ENCODE measurements at places on chromosomes 5 and 9.

DNA sequence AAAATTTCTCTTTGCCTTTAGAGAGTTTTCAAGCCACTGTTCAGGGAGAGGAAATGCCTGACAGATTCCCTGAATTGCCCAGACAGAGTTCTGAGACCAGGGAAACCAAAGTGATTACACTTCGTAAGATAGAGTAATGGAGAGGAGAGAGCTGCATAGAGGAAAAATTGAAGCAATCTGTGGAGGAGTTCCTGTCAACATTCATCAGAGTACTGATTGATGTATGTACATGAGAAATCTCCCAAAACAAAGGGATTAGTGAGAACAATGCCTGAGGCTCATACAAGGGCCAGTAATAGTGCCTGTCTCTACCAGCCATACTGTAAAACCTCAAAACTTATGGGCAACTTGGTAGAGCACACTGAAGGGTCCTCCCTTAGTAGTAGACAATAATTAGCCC lies 79.0 kb upstream of the TRIM32 start:
- DNase-seq, result no peak

DNA sequence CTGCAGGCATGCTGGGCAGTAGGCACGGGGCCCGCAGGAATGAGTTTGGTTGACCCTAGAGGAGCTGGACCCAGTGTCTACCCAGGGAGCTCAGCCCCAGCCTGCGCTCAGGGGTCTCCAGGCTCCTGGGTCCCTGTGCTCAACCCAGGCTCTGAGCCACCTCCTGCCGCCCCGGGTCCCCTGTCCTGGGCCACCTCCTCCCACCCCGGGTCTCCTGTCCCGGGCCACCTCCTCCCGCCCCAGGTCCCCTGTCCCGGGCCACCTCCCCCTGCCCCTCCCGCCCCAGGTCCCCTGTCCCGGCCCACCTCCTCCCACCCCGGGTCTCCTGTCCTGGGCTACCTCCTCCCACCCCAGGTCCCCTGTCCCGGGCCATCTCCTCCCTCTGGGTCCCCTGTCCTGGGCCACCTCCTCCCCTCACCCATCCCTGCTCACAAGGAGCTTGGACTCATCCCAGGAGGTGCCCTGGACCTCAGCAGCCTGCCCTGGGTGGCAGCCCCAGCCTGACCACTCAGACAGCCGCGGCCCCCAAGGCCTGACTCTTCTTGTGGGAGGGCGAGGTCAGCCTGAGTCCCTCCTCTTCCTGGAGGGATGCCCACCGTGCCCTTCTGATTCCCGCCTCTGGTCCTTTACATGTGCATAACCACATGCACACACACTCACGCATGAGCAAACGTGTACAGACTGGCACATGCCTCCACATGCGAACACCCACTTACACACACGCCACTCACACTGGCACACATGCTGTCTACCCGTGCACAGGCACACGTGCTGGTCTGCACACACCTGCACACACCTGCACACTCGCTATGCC lies 2.4 kb downstream of the LCN12 start:
- DNase-seq, result no peak

DNA sequence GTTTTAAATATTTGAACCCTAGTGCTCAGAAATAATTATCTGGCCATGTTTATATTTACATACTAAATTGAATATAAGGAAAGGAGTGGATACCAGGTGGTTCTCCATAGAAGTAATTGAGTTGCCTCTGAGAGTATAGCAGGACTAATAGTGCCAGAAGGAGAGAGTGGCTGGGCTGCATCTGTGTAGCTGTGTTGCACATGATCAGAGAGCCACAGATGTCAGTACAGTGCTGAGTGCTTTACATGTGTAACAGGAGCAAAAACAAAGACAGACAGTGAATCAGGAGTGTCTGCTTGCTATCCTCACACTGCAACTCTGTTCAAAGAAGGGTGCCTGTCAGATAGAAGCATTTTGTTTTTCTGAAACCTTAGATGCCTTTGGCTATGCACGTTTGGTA lies 353.9 kb upstream of the PAPPA start:
- DNase-seq, result no peak

GRCh38 chr5:54883374-54884194 lies 101.8 kb downstream of the ESM1 start:
- DNase-seq, result no peak

DNA sequence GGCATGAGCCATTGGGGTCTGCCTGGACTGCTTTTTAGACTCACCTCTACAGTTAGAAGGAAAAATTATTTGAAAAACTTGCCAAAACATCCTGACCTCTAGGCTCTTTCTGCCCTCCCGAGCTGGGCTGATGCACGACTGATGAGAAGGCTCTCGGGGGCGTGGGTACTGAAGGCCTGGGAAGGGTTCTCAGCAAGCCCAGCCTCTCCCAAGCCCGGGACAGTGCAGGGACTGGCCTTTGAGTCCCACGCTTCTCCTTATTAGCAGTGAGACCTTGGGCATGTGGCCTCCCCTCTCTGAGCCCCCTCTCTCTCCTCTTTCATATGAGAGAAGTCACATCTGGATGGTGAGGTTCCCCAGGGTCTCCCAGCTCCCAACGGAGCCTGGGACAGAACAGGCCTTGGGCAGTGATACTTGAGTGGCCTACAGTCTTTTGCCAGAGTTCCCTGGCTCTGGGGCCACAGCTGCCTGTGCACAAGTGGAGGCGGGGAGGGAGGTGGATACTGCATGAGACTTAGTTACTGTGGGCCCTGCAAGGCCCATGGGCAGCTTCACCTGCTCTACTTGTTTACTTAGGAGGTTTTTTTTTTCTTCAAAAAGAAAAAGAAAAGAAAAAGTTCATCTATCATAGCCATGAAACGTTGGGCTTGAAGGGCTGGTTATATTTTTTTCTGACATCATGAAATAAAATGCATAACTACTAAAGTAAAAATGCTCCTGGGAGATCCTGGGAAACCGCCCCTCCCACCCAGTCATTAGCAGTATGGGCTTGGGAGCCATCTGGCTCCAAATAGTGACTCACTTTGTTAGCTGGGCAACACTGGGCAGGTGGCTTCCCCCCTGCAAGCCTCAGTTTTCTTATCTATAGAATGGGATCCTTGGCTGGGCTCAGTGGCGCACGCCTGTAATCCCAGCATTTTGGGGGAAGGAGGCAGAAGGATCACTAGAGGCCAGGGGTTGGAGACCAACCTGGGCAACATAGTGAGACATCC lies 139.4 kb downstream of the GAPVD1 start:
- DNase-seq, result no peak

DNA sequence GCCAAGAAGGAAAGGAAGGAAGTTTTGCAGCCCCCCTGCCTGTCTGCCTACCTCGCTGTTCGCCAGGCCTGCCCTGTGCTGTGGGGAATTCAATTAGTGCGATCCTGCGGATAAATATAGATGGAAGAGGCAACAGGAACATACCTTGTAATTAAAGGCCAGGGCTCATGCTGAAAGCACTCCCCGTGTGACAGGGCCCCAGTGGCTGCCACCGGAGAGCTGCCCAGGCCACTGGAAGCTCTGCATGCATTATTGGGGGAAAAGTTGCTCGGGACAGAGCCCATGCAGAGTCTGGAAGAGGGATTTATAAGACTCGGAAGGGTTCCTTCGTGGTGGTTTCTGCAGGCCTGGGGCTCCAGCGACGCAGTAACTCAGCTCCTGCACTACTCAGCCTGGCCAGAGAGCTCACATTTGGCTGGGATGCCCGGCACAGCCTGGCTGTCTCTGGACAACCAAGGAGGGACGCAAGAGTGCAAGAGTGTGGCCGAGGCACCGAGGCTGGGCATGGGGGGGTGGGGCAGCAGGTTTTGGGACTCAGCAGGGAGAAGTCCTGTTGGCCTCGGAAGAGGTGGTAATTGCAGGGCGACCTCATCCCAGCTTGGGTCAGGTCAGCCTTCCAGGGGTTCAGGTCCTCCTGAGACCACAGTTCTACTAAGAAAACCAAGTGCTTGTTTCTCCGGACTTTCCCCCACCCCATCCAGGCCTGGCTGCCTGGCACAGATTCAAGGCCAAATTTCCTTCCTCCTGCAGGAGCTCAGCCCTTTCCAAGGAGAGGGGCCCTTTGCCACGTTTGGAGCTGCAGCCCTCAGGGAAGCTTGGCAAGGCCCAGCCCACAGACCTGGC lies 68.1 kb upstream of the GGTA1 start:
- no peak for DNase-seq

GRCh38 chr9:111662576-111663300 lies 1.3 kb downstream of the GNG10 start:
- no peak for DNase-seq

All from stimulated activated CD4-positive, alpha-beta T cell treated with anti-CD3 and anti-CD28 coated beads, Interleukin-2, amount 100 ng/mL, for 48 hours (primary cell).